ENCODE measurements at places on chromosomes 4 and X.
A peak's percentile ranks its signal among the peaks of the same experiment; 100 is the strongest.

GRCh38 chrX:13472975-13473374 lies 96.4 kb upstream of the EGFL6 start:
- DNase-seq, result no peak

GRCh38 chr4:148850257-148850995 lies 408.2 kb upstream of the NR3C2 start:
- DNase-seq, result no peak

GRCh38 chr4:27005905-27006590 lies 145.4 kb downstream of the STIM2 start:
- DNase-seq, result no peak

DNA sequence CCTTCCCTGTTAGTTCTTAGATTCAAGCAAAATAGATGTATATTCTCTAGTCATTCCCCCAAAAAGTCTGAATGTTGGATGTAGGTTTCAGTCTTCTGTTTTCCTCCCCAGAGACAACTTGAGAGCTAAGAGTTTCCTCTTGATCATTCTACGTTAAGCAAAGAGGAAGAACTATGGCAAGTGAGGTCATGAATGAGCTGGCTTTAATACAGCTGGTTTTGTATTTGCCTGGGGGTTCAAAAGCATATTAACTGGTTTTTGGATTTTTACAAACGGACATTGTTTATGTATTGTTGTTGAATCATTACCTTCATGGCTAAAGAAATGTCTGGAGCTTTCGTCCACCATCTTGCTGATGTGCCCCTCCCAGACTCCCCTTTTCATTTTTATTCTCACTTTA lies 916.7 kb upstream of the POU3F4 start:
- no peak for DNase-seq

- DNase-seq, result no peak
These were observed 4.3 kb downstream of the WDR44 start for GRCh38 chrX:118350221-118350620.

DNA sequence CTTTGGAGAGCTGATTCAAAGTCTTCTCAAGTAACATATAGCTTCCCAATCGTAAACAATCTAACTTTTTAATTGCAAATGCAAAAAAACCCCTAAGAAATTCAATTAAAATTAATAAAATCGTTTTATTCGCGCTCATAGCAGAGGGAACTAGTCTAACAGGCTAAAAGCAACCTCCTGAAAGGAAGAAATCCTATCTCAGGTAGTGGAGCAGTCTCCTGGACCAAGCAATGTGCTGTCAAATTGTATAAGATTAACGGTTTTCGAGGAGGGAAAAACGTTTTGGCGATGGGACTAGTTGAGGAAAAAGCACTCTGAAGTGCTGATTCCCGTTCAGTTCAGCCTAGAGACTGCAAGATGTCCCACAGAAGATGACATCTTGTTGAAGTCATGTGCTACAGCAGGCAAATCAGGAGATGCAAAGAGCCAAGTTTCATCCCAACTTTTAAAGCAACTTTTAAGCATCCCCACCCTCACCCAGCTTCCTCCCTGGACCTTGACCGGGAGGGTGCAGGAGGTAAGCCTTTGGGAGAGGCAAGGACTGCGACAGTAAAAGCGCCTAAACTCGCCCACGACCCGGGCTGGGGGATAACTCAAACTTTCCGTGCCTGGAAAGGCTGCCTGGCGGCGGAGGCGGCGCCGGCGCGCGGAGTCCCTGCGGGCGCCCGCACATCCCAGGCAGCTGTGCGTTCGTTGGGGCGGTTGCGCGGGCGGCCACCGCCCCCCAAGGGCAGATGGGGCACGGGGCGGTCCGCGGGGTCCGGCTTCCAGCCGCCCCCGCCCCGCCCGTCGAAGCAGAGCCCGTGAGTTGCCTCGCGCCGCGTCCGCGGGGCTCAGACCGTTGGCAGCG lies 784 bp downstream of the MAP7D3 start:
- DNase-seq, result no peak

- no peak for DNase-seq
These were observed 38.5 kb upstream of the PRSS48 start for GRCh38 chr4:151238477-151238876.

- DNase-seq, result no peak
These were observed 111.1 kb upstream of the ACSL4 start for GRCh38 chrX:109843963-109844751.

DNA sequence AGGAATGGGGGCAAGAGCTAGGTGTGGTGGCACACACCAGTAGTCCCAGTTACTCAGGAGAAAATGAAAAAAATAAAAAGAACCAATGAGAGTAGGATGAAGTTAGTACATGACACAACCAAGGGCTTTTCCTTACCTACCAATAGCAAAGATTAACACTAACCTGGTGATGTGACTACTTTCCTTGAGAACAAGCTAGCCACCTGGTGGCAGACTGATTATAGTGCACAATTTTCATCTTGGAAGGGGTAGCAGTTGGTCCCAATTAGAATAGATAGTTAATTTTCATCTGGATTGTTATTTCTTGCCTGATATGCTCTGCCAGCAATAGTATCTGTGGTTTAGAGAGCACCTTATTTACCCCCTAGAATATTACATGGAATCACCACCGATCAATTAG lies 1216.8 kb upstream of the PABPC4L start:
- DNase-seq, result no peak

DNA sequence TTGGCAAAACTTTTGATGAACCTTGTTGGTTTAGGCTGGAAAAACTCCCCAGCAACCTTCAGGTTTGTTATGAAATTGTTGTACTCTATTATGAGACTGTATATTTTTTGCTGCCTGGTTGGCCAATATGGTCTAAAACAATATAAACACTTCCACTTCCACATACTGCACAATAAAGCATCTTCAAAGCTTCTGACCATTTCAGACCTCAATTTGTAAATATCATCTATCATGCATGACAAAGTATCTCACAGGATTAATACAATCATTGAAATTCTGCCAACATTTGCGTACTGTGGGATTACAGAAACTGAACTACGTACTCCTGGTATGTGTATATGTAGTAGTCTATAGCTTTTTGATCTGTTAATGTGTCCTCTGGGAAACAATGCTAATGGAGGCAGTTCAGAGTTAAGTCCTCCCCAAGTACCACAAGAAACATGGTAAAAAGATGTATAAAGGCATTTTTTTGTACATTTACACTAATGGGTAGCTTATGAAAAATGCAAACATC lies 40.4 kb downstream of the GPC4 start:
- no peak for DNase-seq

- DNase-seq, result no peak
These were observed 117.9 kb upstream of the HAND2 start for GRCh38 chr4:173647902-173648301.

- no peak for DNase-seq
These were observed 175.5 kb downstream of the CAMK2D start for GRCh38 chr4:113586072-113586471.

DNA sequence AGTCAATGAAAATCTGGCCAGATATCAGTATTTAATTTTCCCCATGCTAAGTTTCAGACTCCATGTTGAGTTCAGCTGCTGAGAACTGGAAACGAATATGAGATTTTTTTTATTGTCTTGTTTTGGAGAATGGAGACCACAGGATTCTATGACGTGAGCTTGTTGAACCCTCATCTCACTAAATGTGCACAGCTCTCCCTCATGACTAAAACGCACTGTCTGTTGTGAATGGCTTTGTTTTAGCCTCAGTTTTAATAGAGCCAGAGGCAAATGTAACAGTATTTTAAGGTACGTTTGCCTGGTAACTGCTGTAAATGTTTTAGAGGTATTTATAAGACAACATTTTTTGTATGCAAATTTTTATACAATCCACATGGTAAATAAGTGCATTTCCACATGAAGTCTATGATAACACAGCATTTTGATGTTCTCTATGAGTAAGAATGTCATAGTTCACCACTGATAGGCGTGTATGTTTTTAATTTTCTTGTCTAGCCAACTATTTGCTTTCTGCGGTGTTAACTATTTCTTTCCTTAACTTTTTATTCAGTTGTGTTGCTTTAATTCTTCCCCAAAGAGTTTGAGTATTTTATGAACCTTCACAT lies 1159.3 kb upstream of the TENM3 start:
- no peak for DNase-seq

GRCh38 chr4:112214390-112215264 lies 17.0 kb upstream of the AP1AR start:
- no peak for DNase-seq

- no peak for DNase-seq
These were observed 36.7 kb downstream of the QRFPR start for GRCh38 chr4:121344098-121344497.

DNA sequence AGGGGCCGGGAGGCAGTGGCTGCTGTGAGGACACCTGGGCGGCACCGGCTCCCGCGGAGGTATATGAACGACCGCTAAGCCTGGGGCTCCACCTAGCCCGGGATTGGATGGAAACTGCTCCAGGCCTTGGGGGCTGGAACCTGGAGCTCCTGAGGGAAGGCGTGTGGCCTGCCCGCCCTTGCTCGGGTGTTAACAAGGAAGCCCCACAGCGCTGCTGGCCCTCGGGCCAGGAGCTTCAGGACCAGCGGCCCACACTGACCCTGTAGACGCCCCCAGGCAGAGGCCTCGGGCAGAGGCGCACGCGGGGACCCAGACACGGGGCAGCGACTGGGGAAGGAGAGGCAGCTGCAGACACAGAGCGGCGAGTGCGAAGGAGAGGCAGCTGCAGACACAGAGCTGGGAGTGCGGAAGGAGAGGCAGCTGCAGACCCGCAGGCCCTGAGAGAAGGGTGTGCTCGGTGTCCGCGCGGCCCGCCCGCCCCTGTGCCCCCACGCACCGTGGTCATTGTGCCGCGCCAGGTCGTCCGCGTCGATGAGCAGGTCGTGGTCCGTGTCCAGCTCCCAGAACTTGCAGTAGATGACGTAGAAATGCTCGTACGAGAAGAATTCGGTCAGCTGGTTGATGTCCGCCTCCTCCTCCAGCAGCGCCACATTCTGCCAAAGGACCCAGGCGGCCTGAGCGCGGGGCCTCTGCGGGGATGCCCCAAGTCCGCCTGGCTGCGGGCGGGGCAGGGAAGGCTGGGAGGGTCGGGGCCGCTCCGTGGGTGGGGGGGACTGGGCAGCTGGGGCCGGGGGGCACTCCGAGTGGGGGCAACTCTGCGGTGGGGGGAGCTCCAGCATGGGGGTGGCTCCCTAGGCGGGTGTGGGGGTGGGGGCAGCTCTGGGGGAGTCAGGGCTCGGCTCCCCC lies 26.7 kb upstream of the GTPBP6 start:
- no peak for DNase-seq

GRCh38 chr4:118981839-118982381 lies 93.3 kb downstream of the SYNPO2 start:
- peak; percentile 33 for DNase-seq

GRCh38 chrX:140502491-140503237 lies 2.2 kb downstream of the SOX3 start:
- no peak for DNase-seq

DNA sequence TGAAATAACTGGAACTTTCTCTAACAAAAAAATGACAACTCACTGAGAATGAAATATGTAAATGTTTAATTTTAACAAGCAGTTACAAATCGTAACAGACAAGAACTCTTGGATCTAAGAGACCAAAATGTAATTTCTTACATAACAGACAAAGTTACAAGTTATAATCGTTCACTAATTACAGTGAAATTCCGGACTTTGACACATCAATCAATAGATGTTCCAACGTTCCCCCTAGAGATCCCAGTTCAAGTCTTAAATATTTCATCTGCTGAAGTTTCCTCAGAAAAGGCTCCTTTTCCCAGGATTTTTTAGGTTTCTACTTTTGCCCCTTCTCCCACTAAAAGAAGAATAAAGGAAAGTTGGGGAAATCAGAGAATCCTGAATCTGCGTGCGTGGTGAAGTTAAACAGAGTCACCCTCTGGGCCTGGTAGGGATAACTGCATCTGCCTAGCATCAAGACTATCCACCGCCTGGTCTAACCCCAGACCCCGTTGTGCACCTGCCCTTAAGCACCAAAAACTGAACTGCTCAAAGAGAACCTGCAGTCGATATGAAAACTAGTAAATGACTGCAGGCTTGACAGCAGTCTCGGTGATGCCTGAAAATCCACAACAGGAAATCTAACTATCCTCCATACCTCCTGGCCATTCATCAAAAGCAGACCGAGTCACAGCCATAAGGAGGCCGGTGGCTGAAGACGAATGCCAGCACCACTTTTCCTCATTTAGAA lies 2.3 kb downstream of the IRF2 start:
- no peak for DNase-seq

GRCh38 chrX:154654372-154654771 lies 993 bp upstream of the CTAG2 start:
- no peak for DNase-seq

Measured in GM18507 (cell line).